Natural killer cell (primary cell): ENCODE measurements at places on chromosomes 12 and 14.

GRCh38 chr12:111788178-111788654 is 21.5 kb downstream of the ALDH2 start:
- DNase-seq: no peak

DNA sequence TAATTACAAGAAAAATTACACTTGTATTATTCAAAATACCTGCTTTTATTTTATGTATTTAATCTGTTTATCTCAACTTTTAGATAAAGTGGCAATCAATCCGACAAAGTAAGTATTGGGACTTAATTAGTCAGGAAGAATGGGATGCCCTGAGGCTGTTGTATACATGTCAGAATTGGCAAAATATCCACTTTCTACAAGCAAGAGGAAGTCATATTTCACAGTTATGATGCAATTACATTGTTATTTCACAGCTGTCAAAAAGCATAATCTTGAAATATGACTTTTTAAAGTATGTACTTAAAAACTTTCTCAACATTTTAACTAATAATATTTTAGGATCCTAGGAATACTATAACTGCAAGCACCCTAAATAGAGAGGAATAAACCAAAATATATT is 357.1 kb upstream of the MGAT4C start:
- DNase-seq: no peak

DNA sequence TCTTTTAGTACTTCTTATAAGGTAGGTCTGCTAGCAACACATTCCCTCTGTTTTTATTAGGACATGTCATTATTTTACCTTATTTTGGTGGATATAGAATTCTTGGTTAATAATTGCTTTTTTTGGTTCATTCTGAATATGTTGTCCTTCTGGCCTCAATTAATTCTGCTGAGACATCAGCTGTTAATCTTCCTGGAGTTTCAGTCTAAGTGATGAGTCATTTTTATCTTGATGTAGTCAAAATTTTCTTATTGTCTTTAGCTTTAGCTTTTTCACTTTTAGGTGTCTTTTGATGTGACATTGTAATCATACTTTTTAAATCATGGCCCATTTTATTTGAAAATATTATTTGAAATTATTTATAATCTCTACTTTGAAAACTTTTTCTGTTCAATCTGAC is 104.9 kb upstream of the PMCH start:
- DNase-seq: no peak

DNA sequence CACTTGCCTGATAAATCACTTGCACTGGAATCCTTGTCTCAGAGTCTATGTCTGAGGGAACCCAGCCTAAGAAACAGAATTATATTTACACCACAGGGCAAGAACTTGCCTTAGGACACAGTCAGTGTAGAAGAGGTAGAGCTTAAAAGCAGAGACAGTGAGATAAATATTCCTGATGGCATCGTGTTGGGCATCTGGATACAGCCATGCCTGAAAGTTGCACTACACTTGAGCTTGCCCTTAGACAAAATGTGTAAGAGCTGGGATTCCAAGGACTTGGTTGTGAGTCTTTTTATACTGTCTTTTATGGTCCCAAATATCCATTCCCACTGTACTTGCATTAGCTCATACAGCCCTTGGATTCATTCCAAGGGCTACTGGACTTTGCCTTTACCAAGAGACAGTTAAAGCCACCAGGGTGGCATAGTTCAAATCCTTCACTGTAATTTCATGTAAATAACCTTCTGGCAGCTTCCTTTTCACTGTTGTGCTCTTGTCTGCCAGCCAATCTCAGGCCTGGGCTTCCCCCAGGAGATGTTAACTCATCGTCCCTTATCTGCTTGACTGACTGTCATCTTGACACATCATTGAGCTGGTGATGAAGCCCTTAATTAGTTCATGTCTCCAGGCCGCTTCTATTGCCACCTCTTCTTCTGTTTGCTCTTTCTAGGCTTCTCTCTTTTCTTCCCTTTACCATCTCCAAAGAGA is 577.9 kb upstream of the TBX3 start:
- no peak for DNase-seq

GRCh38 chr12:90280564-90281058 is 572.0 kb upstream of the ATP2B1 start:
- no peak for DNase-seq

DNA sequence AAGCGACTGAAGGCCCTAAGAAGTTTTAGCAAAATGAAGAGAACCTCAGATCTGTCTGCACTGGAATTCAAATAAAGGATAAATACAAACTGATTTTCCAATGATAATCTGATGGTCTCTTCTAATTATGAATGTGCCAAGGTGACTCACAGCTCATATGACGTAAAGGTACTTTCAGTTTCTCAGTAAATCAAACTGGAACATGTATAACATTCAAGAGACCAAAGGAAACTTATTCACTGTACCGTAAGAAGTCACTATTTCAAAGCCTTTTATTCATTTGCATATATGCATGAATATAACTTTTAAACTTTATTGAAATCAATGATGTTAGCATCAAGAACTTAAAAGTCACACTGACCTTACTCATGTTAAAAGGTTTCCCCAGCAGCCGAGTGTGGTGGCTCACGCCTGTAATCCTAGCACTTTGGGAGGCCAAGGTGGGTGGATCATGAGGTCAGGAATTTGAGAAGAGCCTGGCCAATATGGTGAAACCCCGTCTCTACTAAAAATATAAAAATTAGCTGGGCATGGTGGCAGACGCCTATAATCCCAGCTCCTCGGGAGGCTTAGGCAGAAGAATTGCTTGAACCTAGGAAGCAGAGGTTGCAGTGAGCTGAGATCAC is 52.2 kb downstream of the ATXN2 start:
- no peak for DNase-seq

- no peak for DNase-seq
Observed at GRCh38 chr12:47988073-47989022, 15.9 kb downstream of the COL2A1 start.

DNA sequence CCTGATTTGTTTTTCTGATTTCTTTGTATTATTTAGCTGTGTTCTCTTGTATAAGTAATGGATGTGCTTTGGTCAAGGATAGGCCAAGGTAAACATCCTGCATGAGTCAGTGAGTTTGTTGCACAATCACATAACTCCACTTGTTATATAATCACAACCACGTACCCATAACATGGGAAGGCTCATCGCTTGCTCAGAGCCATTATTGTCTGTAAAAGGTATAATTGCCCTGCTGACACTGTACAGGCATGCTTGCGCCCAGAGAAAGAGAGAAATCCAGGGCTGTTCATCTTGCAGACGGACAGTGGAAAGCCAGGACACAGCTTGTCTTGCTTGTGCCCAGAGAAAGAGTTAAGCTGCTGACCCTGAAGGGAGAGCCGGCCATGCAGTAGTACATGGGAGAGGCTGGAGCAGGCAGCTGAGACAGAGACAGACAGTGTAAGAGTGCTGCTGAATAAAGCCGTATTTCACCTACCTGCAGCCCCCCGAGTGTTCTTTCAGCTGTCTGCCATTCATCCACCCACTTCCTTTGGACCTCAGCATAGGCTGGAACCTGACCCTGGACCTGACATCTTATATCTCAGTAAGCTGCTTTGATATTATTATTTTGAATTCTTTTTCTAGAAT is 174.7 kb upstream of the DAAM1 start:
- no peak for DNase-seq

DNA sequence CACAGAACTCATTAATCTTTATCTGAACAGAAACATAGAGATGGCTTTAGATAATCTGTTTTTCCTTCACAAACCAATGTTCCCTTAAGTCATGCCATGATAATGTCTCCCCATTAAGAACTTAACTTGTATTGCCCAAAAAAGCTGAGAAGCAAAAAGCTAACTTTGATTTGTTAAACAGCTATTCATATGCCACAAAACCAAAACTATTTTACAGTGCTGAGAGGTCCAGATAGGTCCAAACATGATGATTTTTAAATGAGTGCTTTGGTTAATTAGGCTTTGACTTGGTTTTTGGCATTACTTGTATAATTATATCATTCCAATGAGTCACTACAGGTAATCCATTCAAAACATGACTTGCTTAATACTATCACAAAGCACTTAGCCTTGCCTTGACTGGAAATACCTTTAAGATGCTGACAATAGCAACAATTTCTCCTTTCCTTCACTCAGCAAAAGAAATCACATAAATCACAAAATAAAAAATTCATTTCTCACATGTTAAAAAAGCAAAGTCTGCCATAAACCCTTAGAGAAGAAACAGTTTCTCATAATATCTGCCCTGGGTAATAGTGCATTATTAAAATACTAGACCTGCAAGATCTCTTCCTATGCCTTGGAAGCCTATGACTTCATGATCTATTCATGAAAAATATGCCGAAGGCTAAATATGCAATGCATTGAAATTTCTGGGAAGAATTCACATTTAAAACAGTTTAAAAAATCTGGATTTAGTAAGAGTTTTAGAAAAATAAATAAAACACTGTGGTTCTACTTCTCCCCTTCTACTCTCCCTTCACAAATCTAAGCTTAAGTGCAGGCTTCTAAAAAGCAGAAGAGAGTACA is 52.0 kb upstream of the SAV1 start:
- no peak for DNase-seq

DNA sequence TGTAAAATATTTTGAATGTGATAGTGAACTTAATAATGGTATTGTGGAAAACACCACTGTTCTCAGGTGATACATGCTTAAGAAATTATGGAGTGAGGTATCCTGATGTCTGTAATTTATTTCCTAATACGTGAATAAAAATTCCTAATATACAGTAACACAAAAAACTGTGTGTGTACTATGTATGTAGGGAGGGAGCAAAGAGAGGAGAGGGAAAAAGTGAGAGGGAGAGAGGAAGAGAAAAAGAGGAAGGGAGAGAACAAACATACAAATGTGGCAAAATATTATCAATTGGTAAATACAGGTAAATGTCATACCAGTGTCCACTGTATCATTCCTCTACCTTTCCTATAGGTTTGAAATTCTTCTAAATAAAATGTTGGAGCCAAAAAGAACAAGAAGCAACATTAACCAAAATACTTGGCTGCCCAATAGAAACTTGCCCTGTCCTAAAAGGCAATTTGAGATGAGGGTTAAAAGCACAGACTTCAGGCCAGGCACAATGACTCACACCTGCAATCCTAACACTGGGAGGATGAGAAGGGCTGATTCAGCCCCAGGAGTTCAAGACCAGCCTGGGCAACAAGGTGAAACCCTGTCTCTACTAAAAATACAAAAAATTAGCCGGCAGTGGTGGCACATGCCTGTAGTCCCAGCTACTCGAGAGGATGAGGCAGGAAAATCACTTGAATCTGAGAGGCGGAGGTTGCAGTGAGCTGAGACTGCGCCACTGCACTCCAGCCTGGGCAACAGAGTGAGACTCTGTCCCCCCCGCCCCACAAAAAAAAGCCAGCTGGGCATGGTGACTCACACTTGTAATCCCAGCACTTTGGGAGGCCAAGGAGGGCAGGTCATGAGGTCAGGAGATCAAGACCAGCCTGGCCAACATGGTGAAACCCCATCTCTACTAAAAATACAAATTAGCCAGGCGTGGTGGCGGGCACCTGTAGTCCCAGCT is 14.5 kb downstream of the R3HDM2 start:
- DNase-seq: no peak

GRCh38 chr14:62597143-62597542 is 448.1 kb downstream of the KCNH5 start:
- no peak for DNase-seq

DNA sequence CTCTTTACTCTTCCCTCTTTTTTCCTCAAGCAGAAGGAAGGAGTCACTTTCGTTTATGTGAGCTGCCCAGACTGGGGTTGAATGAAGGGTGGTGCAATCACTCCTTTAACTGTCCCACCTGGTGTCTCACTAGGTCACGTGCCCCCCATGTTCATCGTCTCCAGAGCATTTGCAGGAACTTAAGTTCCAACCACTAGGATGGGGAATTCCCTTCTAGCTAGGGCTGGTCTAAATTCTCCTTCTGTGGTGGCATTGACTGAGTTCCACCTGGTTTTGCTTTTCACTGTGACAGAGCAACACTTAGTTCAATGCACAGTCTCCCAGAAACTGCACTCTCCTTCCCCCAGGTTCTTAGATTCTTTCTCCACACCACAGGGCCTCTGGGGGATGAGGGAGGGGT is 9.5 kb downstream of the FANCM start:
- DNase-seq: no peak

- no peak for DNase-seq
Observed at GRCh38 chr12:56086608-56087007, 6.6 kb downstream of the ERBB3 start.

DNA sequence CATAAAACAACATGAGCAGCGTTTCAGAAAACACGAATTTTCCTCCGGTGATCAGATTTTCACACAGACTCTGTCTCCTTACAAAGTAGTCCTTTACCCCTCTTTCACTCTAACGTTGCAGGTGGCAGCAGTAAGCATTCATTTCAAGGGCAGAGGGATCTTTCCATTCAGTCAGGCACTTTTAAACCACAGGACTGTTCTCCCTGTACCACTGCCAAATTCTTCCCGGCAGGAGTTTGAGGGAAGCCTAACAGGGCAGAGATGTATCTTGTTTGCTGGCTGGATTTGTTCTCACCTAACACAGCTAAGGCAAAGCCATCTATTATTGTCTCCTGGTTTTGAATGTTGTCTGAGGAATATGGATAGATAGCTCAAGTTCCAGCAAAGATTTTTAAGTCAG is 1187.3 kb upstream of the SEL1L start:
- no peak for DNase-seq

DNA sequence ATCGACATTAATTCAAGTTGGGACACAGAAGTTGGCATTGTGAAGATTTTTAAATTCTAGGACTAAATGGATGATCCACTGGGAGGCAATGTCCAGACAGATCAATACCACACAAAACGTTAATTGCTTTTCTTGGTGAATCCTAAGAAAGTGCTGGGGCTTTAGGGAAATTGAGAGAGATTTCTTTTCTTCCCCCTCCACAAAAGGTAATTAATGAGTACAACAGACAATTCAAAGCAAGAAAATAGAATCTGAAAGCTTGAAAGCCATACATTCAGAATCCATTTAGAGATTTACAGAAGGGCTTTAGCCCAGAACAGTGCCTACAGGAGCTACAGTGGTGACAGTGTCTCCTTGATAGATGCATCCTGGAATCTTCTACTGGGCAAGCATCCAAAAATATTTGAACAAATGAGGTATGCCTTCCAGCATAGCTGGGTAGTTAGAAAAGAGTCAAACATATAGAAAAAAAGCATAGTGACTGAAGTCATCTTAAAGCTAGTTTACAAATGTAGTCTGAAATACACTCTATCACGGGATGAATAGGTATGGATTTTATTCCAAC is 718.1 kb downstream of the DIO2 start:
- no peak for DNase-seq

- DNase-seq: no peak
Observed at GRCh38 chr12:15601210-15601800, 187.9 kb downstream of the EPS8 start.

DNA sequence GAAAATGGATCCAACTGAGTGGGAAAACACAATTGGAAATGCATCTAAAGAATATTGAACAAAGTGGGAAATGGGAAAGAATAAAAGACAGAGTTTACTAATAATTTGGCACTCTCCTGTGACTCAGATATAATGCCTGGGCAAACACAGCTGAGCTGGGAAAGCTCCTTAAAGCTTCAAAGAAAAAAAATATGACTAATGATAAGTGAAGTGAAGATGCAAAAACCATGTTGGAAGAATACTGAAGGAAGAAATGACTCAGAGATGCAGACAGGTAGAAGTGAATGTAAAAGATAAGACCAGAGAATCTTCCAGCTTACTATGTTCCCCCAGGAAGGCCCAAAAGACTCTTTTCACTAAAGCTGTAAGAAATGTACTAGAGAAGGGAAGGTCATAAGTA is 62.4 kb upstream of the FOXG1 start:
- no peak for DNase-seq

GRCh38 chr14:80923368-80923767 is 18.2 kb downstream of the CEP128 start:
- no peak for DNase-seq

- DNase-seq: no peak
Observed at GRCh38 chr12:19642345-19642744, 203.1 kb downstream of the AEBP2 start.
